ENCODE measurements at places on chromosomes 5 and 9. TPM values are rescaled to one million over a fixed set of nuclear protein-coding genes. Genes with fewer than 3 reads are reported as not detected.

PRDM9 gene
- not detected for total RNA-seq

BAAT gene
- 0.25 TPM for total RNA-seq

- H3K4me1 ChIP-seq: no peaks in the 10 kb centered on the region
- H3K36me3 ChIP-seq: no peaks in the 10 kb centered on the region
- DNase-seq: no peak
Measured at GRCh38 chr9:88819476-88819875, 171.8 kb upstream of the S1PR3 start.

DNA sequence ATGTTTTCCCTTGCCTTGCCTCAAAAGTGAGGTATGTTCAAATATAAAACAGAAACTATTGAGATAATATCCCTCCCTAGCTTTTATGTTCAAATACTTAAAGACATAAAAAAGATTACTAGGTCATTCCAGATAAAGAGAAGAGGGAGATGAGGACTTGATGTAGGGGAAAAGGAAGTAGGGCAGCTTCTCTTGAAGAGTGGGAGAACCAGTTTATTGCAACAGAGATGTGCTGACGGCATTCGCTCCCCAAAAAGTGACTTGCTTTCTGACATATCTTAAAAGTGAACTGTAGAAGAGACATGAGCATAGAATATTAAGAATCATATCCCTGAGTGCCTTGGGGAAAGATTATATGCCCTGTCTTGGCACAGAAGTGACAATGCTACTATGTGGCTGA is 330.2 kb upstream of the NREP start:
- no peaks in the 10 kb centered on the region for H3K4me1 ChIP-seq
- no peak for DNase-seq
- H3K4me3 ChIP-seq: no peak overlapping the region
- H3K36me3 ChIP-seq: no peaks in the 10 kb centered on the region
- H3K27ac ChIP-seq: no peak overlapping the region
- no peaks in the 10 kb centered on the region for H3K27me3 ChIP-seq

ORM2 gene
- total RNA-seq: 0.59 TPM

PCDHGB2 gene
- total RNA-seq: 0.34 TPM

GRCh38 chr9:115757461-115757860 is 396.1 kb upstream of the PAPPA start:
- H3K27ac ChIP-seq: no peak overlapping the region
- H3K27me3 ChIP-seq: 0 out of 2 replicates have a peak, but pooled peaks cover 7% of the 10 kb centered on the region
- H3K4me1 ChIP-seq: no peaks in the 10 kb centered on the region
- no peak overlapping the region for H3K4me3 ChIP-seq
- no peaks in the 10 kb centered on the region for H3K36me3 ChIP-seq

DNA sequence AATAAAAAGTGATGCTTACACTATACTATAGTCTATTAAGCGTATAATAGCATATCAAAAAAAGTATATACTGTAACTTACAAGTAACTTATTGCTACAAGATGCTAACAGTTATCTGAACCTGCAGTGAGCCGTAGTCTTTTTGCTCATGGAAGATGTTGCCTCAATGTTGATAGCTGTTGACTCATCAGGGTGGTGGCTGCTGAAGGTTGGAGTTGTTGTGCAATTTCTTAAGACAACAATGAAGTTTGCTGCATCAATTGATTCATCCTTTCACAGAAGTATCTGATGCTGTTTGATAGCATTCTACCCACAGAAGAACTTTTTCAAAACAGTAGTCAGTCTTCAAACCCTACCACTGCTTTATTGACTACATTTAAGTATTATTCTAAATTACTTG is 7.8 kb upstream of the C9orf40 start:
- no peak for DNase-seq
- peaks cover 7% of the 10 kb centered on the region for H3K36me3 ChIP-seq
- H3K27me3 ChIP-seq: no peaks in the 10 kb centered on the region
- no peak overlapping the region for H3K27ac ChIP-seq
- H3K4me3 ChIP-seq: no peak overlapping the region

PPIC gene
- 21.5 TPM for total RNA-seq

DNA sequence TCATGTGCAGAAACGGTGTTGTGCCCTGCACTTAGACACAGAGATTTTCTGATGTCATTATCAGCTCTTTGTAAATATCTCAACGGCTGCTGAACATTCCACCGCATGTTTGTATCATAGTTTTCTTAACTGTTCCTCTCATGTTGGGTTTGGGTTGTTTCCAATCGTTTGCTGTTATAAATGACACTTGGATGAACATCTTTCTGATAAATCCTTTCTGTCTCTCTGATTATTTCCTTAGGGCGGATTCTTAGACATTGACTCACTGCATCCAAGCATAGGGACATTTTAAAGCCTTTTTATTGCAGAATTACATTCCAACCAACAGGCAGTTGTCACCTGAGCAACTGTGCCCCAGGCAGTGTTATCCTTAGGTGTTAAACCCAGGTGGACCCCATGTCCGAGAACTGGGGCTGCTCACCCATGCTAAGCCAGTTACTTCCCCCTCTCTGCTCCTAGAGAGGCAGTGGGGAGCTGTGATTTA is 28.5 kb downstream of the COL5A1 start:
- no peak overlapping the region for H3K27ac ChIP-seq
- peaks cover 24% of the 10 kb centered on the region for H3K27me3 ChIP-seq
- no peaks in the 10 kb centered on the region for H3K36me3 ChIP-seq
- H3K4me3 ChIP-seq: no peak overlapping the region
- no peak for DNase-seq

KIF3A gene
- total RNA-seq: 12.7 TPM

DNA sequence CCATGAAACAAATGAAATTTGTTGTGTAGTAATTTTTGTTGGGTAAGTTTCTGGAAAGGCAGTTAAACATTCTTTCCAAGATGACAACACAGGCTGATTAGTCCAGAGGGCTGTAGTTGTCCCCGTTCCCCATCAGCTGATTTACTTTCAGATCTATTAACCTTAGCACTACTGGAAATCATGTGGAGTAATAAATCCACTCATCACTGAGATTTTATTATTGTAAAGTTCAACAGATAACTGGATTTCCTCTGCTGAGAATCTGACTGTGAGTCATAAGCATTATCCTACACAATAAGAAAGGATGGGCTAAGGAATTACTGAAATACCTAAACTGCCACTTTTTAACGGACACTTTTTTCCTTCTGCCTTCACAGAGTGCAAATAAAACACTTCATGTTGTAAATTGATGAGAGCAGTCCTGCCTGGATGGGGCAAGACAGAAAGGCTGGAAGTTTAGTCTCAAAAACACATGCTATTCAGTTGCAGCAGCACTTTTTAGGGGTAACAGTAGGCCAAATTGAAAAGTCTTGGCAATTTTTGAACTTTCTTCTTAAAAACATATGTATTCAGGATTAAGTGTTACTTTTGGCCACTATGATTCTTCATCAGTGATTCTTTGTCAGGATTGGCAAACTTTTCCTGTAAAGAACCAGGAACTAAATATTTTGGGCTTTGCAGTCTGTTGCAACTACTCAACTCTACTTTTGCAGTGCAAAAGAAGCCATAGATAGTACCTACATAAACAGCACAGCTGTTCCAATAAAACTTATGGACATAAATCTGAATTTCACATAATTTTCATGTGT is 7.0 kb downstream of the STOM start:
- H3K27ac ChIP-seq: no peak overlapping the region
- H3K4me1 ChIP-seq: peaks cover 36% of the 10 kb centered on the region
- H3K27me3 ChIP-seq: no peaks in the 10 kb centered on the region
- DNase-seq: no peak

DNA sequence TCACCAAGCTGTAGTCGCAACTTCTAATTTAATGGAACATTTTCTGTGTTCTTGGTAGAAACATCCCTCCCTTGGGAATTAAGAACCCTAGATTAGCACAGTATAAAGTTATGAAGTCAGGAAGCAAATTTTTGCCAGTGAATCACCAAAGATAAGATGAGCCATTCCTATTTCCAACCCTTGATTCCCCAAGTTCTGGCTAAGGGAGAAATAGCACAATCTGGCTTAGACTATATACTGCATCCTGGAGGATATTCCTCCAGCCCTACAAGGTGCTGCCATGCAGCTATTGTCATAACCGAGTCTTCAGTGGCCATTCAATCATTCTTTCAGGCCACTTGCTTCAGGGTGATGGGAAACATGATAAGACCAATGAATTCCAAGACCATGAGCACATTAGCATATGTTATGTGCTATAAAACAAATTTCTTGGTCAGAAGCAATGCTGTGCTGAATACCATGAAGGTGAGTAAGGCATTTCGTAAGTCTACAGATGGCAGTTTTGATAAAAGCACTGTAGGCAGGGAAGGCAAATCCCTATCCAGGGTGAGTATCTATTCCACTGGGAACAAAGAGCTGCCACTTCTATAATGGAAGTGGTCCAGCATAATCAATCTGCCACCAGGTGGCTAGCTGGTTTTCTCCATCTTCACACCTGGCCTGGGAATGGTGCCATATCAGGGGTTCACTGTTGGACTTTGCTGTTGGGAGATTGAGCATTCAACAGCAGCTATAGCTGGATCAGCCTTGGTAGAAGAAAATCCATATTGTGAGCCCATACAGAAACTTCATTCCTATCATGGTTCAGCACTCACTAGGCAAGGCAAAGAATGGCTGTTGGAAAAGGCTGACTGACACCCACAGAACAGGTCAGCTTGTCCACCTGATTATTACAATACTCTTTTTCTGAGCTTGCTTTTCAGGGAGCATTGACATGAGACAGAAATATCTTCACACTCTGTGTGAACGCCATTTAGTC is 19.6 kb upstream of the ARL15 start:
- no peak overlapping the region for H3K4me3 ChIP-seq
- no peak overlapping the region for H3K27ac ChIP-seq
- no peak for DNase-seq

DNA sequence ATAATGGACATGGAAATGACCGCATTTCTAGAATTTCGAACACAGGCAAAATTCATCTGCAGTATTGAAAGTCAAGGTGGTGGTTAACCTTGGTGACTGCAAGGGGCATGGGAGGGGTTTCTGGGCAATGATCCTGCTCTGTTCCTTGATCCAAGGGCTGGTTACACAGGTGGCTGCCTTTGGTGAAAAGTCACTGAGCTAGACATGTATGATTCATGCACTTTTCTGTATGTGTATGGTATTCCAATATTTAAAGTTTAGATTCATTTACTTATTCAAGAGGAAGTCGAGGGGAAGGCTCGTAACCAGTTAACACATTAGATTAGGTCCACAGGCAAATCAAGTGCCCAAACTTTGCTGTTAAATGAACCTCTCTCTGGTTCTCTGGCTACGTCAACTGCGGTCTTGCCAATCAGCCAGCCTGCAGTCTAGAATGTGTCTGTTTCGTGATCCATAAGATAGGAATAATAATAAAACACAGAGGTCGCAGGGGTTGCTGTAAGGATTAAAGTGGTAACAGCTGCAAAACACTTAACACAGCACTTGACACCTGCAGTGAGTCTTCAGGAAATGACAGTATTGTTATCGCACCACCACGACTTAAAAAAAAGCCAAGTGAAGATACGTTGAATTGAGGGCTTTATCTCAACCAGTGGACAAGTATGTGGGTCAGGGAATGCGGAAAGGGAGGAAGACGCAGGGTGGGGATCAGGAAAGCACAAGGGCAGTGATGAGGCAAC is 92.5 kb downstream of the TLE1 start:
- no peaks in the 10 kb centered on the region for H3K4me1 ChIP-seq
- no peak for DNase-seq
- H3K27me3 ChIP-seq: no peaks in the 10 kb centered on the region
- no peak overlapping the region for H3K4me3 ChIP-seq

DNA sequence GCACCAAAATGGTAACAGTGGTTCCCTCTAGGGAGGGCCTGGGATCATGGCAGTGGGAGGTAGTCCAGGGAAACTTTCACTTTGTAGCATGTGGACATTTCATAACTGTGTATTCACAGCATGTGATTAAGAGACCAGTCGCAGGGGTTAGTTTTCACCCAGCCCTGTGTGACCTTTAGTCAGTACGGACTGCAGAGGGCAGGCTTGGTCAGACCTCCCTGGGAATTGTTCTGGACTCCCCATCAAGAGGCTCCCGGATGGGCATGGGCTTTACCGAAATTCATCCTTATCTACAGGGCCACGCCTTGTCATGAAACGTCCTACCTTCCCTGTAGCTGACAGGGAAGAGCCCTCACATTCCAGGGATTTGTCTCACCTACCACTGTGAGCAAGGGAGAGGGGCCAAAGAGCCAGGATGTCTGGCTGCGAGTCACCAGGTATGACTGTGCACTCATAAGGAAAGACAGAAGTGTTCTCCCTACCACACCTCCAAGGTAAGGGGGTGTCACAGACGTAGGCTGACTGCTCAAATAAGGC is 19.9 kb downstream of the GPX3 start:
- H3K27me3 ChIP-seq: no peaks in the 10 kb centered on the region
- H3K4me1 ChIP-seq: peaks cover 55% of the 10 kb centered on the region
- peak; percentile 43 for DNase-seq

DNA sequence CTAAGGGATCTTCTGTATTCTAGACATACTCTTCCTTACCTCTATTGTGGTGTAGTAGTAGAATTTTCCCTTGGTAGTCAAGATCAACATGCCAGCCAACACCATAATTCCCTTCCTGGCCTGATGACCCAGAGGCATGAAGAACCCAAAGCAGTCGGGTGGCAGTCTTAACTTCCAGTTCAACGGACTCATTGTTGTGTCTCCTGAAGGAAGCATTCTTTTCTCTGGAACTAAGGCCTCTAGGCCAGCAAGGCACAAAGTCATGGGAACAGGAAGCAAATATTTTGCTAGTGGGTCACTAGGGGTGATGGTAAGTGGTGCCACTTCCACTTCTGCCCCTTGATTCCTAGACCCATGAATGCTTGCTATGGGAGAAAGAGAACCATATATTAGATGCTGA is 55.2 kb upstream of the DAPK1 start:
- no peaks in the 10 kb centered on the region for H3K36me3 ChIP-seq
- no peak overlapping the region for H3K4me3 ChIP-seq
- H3K27me3 ChIP-seq: no peaks in the 10 kb centered on the region
- no peaks in the 10 kb centered on the region for H3K4me1 ChIP-seq
- H3K27ac ChIP-seq: no peak overlapping the region

DNA sequence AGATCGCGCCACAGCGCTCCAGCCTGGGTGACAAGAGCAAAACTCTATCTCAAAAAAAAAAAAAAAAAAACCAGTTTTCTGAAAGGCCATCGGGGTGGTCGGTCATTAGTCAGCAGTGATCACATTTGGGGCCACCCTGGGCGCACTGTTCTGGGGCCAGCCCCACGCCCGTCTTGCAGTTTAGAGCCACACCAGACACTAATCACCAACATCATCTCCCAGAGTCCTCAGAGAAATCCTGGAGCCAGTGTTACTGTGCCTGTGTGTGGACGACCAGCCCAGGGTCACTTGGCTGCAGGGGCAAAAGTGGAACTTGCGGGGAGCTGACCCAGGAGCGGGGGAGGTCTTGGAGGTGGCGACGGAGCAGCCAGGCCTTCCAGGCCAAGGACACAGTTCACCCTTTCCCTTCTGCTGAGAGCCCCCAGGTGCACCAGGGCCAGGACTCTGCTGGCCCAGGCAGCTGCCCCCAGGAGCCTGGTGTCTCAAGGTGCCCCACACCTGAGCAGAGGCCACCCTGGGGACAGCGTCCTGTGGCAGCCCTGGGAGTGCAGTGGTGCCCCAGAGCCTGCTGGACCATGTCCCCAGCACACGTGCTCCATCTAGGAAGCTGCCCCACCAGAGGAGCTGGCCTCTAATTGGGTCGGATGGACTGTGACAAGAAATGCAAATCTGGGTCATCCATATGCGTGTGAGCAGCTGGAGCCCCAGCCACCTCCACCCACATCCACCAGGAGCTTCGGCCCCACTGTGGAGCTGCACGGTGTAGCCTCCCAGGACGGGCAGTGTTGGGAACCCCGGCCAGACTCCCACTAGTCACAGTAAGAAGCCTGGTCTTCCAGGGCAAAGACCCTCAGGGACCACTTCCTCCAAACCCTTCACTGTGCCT is 51.1 kb downstream of the NEK6 start:
- H3K4me3 ChIP-seq: no peak overlapping the region

Measured in HCT116 (cell line).